ENCODE measurements at places on chromosomes 3 and 15. TPM values are rescaled to one million over a fixed set of nuclear protein-coding genes. Genes with fewer than 3 reads are reported as not detected.

The LEKR1 gene
- 0.49 TPM for total RNA-seq

The ZBED2 gene
- total RNA-seq: 0.12 TPM

The RBMS3 gene
- total RNA-seq: 1.2 TPM

The PRICKLE2 gene
- total RNA-seq: 3.9 TPM

Data from A549 treated with dexamethasone at 1 μM for 4 hours (cell line).